Upper lobe of right lung (tissue), 1 donor: ENCODE measurements at places on chromosomes 12 and 14.

DNA sequence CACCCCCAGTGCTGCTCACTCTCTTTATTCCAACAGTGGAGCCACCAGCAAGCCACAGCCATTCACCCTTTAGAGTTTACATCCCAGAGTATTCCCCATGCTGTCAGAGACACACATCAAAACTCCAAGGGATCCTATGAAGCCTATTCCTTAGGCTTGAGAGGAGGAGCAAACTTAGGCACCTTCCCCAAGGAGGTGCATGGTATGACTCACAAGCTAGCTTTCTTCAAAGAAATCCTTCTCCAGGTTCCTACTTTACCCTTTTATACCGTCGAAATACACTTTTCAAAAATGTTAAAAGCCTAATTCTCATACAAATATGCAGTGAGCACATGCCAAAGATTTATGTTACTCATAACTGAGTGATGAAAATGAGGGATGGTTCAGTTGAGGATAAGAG is 175.4 kb downstream of the ETNK1 start:
- no peak for DNase-seq
- H3K27me3 ChIP-seq, result no peaks in the 10 kb centered on the region
- H3K4me3 ChIP-seq, result no peak overlapping the region
- no peaks in the 10 kb centered on the region for H3K36me3 ChIP-seq
- H3K4me1 ChIP-seq, result no peaks in the 10 kb centered on the region

DNA sequence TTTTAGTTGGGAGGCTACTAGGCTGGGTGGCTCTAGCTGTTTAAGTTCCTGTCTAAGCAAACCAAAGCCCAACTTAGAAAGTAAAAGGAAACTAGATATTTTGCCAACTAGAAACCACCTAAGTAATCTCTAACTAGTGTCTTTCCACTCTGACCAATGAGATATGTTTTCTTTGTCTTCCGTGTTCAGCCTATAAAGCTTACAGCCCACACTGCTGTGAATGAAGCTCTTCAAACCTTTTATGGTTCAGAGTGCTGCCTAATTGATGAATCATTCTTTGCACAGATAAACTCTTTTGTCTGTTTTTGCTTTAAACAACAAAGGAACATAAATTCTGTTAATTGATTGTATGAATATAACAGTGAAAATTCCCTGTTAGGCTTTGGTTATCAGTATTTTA is 66.1 kb downstream of the FUT8 start:
- H3K4me1 ChIP-seq, result no peaks in the 10 kb centered on the region
- no peaks in the 10 kb centered on the region for H3K27me3 ChIP-seq
- no peak overlapping the region for H3K4me3 ChIP-seq
- no peak for DNase-seq
- no peak overlapping the region for H3K27ac ChIP-seq

DNA sequence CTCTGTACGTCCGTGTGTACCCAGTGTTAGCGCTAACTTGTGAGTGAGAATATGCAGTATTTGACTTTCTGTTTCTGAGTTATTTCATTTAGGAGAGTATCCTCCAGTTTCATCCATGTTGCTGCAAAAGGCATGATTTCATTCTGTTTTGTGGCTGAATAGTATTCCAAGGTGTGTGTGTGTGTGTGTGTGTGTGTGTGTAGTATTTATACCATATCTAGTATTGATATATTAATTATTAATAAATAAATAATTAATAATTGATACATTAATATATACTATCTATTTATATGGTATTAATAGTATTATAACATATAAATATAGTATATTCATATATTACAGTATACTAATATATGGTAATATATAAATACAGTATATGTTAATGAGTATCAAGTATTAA is 101.8 kb upstream of the CCND2 start:
- no peak for DNase-seq
- H3K4me3 ChIP-seq, result no peak overlapping the region
- no peak overlapping the region for H3K27ac ChIP-seq
- H3K36me3 ChIP-seq, result no peaks in the 10 kb centered on the region
- no peaks in the 10 kb centered on the region for H3K4me1 ChIP-seq

DNA sequence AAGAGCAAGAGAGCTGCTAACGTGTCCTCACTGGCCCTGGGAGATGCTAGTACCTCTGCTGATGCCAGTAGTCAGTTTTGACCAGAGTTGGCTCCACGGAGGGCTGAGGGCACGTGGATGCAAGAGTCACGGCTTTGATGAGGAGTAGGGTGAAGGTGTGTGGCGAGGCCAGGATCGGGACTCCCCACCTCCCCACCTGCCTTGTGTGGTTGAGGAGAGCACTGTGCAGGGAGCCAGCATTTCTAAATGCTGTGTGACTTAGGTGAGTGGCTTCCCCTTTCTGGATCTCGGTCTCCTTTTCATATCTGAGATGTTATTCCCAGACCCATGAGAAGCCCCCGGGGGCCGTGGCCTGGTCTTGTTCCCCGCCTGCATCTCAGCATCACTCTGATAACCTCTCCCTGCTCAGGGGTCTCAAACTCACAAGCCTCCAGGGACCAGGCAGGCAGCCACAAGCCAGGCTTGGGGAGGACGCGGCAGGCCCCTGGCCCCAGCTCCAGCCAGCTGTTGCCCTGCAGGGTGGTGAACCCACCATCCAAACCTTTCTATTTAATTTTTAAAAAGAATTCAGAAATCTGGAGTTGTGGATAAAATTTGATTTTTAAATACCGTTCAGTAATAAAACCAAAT is 32.1 kb downstream of the MVK start:
- peaks cover 15% of the 10 kb centered on the region for H3K27me3 ChIP-seq
- H3K27ac ChIP-seq, result no peak overlapping the region
- H3K36me3 ChIP-seq, result no peaks in the 10 kb centered on the region
- no peak overlapping the region for H3K4me3 ChIP-seq
- no peaks in the 10 kb centered on the region for H3K4me1 ChIP-seq
- no peak for DNase-seq

DNA sequence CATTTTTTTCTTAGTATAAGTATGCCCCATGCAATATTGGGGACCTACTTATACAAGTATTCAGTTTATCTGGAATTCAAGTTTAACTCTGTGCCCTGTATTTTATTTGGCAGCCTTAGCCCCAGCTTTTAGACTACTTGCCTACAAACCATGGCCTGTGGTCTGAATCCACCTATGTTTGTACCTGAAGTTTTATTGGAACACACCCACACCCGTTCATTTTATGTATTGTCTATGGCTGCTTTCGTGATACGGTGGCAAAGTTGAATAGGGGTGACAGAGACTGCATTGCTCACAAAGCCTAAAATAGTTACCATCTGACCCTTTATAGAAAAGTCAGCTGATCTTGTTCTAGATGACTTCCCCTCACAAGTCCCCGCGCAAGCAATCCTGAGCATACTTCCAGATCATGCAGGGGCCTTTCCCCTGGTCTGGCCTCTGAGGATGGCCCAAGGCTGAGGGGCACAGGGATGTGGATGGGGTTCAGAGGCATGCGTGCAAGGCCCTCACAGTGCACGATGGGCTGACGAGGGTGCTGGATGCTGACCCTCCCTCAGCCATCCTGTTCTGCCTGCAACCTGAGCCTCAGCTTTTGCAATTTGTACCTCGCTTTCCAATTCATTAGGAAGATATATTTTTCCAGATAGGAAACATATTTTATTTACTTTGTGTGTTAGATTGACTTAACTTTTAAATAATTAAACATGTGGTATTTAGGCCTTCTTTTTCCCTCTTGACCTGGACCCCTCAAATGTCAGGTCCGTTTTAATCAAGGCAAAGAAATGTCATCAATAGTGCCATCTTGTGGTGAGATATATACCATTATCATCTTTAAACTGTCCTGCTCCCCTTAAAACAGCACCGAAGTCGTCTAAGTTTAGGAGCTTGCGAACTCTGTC is 527.3 kb upstream of the CCDC196 start:
- no peaks in the 10 kb centered on the region for H3K4me1 ChIP-seq
- H3K27ac ChIP-seq, result no peak overlapping the region
- H3K36me3 ChIP-seq, result no peaks in the 10 kb centered on the region

GRCh38 chr14:34110531-34110930 is 159.7 kb upstream of the EGLN3 start:
- no peaks in the 10 kb centered on the region for H3K4me1 ChIP-seq
- H3K27ac ChIP-seq, result no peak overlapping the region
- H3K36me3 ChIP-seq, result no peaks in the 10 kb centered on the region

DNA sequence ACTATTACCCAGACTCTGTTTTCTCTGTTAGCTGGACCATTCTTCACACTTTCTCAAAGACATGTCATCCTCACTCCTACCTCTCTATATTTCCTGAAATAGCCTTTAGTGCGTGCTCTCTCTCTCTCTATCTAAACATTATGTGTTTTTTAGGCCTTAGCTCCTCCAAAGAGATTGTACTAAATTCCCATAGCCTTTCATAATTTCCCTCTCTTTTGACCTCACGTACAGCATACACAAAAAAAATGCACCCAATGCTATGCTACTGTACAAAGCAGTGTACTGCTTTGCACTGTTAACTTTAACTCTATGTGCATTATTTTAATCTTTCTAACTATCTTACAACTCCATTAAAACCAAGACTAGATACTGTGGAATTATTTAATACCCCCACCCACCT is 288.4 kb downstream of the DAD1 start:
- no peaks in the 10 kb centered on the region for H3K4me1 ChIP-seq
- H3K4me3 ChIP-seq, result no peak overlapping the region
- no peaks in the 10 kb centered on the region for H3K36me3 ChIP-seq

DNA sequence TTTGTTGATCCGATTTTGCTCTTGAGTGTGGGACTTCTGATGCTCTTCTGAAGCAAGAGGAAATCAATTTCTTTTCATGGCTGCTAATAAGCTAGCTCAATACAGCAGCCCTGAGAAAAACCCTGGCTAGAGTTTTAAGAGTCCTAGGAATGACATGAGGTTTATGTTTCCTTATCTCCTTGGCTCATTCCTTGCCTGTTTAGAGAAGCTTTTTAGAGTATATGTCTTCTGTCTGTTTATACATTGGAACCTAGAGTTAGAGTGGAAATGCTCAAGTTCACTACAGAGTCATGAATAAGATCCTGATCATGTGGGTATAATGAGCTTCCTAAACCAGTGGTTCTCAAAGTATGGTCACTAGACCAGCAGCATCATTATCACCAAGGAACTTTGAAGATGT is 34.5 kb downstream of the SMOC1 start:
- no peaks in the 10 kb centered on the region for H3K27me3 ChIP-seq
- DNase-seq, result no peak
- no peak overlapping the region for H3K27ac ChIP-seq
- H3K4me1 ChIP-seq, result no peaks in the 10 kb centered on the region
- no peaks in the 10 kb centered on the region for H3K36me3 ChIP-seq
